ENCODE measurements at places on chromosomes 6 and 20.

DNA sequence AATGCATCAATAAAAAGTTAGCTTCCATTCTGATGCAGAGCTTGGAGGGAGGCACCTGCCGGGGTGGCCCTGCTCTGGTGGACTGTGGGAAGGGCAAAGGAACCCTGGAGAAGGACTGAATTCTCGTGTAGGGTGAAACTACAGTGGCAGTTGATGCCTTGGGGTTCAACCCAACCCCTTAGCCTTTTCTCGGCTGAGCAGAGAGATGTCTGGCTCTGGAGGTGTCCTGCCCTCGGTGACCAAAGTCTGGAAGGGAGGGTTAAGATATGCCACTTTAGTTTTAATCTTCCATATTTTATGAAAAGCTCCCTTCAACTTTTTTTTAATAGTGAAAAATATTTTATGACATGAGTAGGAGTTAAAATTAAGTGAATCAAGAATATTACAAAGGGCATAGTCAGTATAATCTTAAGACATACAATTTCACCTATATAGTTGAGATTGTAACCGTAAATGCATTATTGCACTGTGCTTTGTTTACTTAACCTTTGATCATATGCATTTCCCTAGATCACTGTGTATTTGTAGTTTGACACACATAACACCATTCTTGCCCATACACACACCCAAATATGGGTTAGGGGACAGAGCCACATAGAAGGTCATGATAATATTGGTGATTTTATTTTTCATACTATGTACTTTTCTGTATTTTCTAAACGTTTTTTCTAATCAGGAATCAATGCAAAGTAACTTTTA is 179.6 kb downstream of the MCHR2 start:
- DNase-seq, result no peak

GRCh38 chr6:91407706-91408105 is 820.8 kb upstream of the MAP3K7 start:
- DNase-seq, result no peak

DNA sequence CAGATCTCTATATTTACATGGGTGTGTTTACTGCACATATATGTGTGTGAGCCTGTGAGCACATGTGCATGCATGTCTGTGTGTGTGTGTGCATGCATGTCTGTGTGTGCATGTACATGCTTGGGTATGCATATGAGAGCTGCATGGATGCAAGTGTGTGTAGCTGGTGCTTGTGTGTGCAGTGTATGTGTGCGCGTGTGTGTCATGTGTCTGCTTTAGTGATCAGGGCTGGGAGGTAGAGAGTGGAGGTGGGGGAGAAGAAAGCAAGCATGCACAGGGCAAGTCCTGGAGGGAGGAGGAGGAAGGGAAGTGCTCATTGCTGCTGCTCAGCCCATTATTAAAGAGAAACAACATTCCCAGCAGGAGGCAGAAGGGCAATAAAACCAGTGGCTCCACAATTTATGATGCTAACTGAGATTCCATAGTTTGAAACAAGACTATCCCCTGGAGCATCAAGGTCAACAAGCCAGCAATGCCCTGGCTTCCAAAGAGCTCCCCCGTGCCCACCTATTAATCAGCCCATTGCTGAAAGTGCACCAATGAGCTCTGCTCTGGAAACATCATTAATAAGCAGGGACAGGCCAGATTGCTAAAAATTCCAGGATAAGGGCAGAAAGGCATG is 414.0 kb downstream of the MAFB start:
- no peak for DNase-seq

DNA sequence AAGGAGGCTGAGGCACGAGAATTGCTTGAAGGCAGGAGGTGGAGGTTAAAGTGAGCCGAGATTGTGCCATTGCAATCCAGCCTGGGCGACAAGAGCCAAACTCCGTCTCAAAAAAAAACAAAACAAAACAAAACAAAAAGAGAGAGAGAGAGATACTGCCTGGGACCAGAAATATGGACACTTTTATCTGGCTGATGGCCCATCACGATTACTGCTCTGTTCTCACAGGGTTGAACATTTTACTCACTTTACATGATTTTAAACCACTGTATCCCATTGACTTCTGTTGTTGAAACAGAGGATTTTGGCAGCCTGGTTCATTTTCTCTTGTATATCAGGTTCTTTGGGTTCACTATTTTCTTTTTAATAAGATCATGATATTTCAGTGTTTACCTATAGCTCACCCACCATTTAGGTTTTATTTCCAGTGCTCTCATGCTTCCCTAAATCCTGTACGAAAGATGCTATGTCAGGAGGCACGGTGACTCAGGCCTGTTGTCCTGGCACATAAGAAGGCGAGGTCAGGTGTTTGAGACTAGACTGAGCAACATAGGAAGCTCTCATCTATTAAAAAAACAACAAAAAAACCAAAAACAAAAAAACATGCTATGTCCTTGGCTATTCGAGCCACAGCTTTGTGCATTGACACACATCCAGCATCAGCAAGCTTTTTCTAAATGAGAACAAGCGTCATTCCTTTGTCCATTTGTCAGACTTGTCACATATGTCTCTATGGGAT is 34.5 kb upstream of the RREB1 start:
- DNase-seq, result no peak

DNA sequence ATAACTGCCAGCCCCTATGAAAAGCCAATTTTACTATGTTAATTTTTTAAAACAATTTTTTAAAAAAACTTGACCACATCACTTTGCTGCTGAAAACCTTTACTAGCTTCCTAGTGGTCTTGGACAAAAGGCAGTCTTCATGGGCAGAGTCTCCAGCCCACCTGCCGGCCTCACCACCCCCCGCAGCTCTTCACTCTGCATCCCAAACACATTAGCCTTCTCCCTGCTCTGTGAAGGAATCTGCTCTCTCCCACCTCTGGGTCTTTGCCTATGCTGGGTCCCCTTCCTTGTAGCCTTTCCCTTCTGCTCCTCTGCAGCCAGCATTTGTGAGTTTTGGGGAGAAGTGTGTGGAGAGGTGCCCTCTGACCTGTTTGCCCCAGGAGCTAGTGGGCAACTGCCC is 170.7 kb upstream of the MLN start:
- no peak for DNase-seq

DNA sequence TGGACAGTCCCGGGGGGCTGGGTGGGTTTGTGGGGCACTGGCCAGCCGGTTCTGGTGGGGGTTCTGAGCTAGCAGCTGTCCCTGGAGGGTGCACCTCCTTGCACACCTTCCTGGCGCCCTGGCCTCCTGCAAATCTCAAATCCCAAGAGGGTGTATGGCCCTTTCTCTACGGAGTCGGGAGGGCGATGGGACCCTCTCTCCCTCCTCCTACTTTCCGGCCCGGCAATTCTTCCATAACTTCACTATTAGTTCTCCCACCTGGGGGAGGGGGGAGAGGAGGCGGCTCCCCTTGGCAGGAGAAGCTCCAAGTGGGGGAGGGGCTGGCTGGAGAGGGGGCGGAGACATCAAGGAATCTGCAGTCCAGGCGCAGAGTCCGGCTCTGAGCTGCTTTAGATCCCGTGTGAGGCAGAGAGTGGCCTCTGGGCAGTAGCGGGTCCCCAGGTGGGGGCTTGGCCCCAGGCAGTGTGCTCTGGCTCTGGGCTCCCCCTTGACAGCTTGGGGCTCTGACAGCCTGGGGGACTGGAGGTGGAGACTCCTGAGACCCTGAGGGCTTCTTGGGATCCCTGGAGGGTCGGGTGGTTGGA is 1.4 kb upstream of the LAMA5 start:
- no peak for DNase-seq

- no peak for DNase-seq
These were observed 28.0 kb downstream of the BPIFB1 start for GRCh38 chr20:33311011-33311410.

GRCh38 chr20:62321521-62321948 is 18.7 kb downstream of the ADRM1 start:
- no peak for DNase-seq

DNA sequence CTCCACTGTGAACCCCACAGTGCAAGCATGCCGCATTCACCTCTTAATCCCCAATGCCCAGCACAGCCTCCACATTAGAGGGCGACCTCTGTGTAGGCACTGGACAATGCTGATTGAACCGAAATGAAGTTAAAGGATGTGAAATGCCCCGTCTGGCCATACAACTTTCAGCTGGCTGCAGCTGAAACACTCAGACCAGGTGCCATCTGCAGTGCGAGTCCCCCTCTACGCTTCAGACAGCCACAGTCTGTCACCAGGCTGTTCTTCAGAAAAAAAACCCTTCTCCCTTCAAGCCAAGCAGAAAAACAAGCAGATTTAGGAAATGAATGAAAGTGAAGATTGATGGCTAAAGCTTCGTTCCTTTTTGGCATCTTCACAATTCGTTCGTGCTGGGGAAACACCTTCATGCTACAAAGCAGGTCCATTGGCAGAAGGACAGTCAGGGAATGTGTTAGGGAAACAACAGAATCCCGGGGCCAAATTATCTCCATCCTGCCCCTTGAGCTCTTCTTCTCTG is 44.7 kb downstream of the TNFAIP3 start:
- no peak for DNase-seq

DNA sequence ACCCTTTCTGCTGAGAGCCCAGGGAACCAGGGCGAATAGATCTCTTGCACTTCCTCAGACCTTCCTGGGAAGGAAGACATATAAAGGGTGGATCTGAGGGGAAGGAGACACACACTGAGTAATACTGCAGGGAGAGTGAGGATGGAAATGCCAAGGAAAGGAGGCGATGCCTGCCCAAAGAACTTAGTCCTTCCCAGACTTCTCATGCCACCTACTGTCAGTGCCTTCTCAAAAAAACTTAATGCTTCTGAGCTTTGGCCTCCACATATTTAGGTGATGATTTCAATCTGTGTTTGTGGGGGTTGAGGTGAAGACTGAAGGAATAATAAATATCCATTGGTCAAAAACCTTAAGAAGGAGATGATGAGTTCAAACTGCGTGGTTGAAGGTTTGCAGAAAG is 9.7 kb downstream of the BTN3A1 start:
- DNase-seq, result no peak

GRCh38 chr20:39716796-39717341 is 754.7 kb downstream of the DHX35 start:
- DNase-seq, result no peak

All from NCI-H187 (cell line).